ENCODE measurements at places on chromosomes 12 and 14. TPM values are rescaled to one million over a fixed set of nuclear protein-coding genes. Genes with fewer than 3 reads are reported as not detected.

GRCh38 chr14:32934073-32934880, 4.4 kb upstream of the NPAS3 start:
- no peak overlapping the region for H3K27ac ChIP-seq
- peaks cover 13% of the 10 kb centered on the region for H3K27me3 ChIP-seq
- H3K4me1 ChIP-seq, result peaks cover 9% of the 10 kb centered on the region
- no peak for DNase-seq

DNA sequence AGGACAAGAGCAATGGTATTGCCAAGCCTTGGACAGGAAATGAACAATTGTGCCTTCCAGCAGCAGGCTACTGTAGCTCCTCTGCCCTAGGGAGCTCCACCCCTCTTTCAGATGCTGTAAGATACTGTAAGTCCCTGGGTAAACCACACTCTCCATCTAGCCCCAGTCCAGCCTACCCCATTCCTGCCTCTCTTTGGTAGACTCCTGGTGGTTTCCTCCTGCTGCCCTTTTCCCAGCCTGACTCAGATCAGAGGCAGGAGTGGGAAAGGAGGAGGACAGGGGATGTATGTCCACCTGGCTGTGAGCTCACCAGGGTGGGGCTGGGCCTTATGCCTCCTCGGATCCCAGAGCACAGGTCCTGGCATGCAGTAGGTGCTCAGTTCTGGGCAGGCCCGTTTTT, 174.6 kb downstream of the ESRRB start:
- H3K36me3 ChIP-seq, result no peaks in the 10 kb centered on the region
- H3K27me3 ChIP-seq, result peaks cover 6% of the 10 kb centered on the region
- H3K4me3 ChIP-seq, result no peak overlapping the region

GRCh38 chr12:111304642-111305071, 64.2 kb downstream of the PHETA1 start:
- H3K4me1 ChIP-seq, result no peaks in the 10 kb centered on the region
- no peak overlapping the region for H3K4me3 ChIP-seq
- H3K27ac ChIP-seq, result no peak overlapping the region
- peak; percentile 7 for DNase-seq
- peaks cover 7% of the 10 kb centered on the region for H3K27me3 ChIP-seq

GRCh38 chr14:91573894-91574837, 64.1 kb upstream of the PPP4R3A start:
- no peaks in the 10 kb centered on the region for H3K36me3 ChIP-seq
- DNase-seq, result peak; percentile 12
- H3K27ac ChIP-seq, result no peak overlapping the region
- H3K4me1 ChIP-seq, result peaks cover 15% of the 10 kb centered on the region

Gene KIF26A
- polyA plus RNA-seq, result not detected

Gene AGAP2
- 10.5 TPM for polyA plus RNA-seq

DNA sequence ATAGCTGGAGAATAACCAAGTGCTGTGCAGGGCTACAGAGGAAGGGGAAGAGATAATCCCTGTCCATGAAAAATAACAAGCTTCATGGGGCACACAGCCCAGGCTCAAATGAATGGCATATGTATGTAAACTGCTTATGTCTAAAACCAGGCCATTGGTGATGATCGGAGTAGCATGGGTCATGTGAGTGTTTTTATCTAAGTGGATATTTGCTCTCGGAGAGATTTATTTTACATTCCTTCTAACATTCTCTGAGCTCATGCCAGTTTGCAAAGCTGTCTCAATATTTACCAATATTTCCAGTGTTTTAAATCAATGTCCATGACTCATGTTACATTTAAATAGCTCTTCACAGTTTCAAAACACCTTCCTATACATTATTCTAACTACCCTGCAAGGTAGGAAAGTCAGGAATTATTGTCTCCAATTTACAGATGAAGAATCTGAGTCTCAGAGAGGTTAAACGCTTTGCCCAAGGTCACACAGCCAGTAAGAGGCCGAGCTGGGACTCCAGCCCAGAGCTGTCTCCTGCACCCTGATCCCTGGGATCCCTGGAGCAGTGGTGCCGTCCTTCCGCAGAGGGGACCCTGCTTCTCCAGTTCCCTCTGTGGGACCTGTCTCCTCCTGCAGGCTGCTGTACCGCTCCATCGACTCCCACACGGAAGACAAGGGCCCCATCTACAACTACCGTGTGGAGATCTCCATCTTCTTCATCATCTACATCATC, 186.7 kb upstream of the FKBP4 start:
- no peaks in the 10 kb centered on the region for H3K36me3 ChIP-seq
- no peak overlapping the region for H3K4me3 ChIP-seq
- H3K4me1 ChIP-seq, result no peaks in the 10 kb centered on the region
- no peak for DNase-seq
- H3K27me3 ChIP-seq, result no peaks in the 10 kb centered on the region

DNA sequence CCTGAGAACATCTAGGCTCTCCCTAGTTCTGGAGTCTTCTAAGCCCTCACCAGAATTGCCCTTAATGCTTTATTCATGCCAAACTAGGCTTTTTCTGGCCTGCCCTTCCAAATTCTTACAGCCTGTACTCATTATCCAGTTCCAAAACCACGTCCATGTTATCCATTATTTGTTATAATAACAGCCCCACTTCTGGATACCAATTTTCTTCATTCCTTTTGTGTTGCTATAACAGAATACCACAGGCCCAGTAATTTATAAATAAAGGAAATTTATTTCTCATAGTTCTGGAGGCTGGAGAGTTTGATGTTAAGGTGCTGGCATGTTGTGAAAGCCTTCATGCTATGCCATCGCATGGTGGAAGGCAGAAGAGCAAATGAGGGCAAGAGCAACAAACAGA, 68.0 kb upstream of the AMIGO2 start:
- H3K4me1 ChIP-seq, result peaks cover 41% of the 10 kb centered on the region
- no peaks in the 10 kb centered on the region for H3K27me3 ChIP-seq
- H3K27ac ChIP-seq, result no peak overlapping the region

- no peak overlapping the region for H3K27ac ChIP-seq
- no peak for DNase-seq
- H3K36me3 ChIP-seq, result peaks cover 3% of the 10 kb centered on the region
- H3K4me3 ChIP-seq, result no peak overlapping the region
- peaks cover 11% of the 10 kb centered on the region for H3K4me1 ChIP-seq
These were observed 76.7 kb downstream of the ANO6 start for GRCh38 chr12:45292486-45293195.

DNA sequence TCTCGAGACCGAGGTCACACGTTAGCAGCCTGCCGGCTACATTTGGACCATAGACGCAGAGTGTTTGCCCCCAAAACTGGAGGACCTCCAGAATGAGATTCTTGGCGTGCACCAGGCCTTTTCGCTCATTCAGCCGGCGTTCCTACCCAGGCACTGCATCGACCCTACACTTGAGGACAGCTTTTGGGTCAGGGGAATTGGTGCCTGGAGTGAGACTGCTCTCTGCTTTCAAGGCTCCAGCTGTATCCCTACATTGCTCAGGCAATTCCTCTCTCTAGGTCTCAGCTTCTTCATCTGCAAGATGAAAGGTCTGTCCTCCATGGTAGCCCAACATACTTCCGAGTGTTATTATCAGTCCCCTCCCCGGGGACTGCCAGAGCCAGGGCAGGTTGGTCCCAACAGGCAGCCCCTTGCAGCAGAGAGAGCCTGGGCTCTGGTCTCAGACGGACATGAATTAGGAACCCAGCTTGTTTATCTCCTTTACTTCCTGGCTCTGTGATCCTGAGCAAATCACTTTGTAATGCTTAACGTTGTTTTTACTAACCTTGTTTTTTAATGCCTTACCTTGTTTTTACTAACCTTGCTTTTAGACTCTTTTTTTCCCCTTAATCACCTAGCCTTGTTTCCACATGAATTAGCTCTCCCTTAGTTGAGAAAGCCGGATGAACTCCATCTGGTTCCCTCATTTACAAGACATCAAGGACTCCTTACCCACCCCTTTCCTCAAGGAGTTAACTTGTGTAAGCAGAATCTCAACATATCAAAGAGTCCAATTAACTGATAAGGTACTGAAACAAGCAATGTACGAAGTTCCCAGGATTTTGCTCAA, 892 bp downstream of the TCHP start:
- no peak for DNase-seq
- peaks cover 34% of the 10 kb centered on the region for H3K4me1 ChIP-seq
- H3K4me3 ChIP-seq, result peak overlapping the region; percentile 91
- peaks cover 5% of the 10 kb centered on the region for H3K27me3 ChIP-seq

GRCh38 chr14:54579621-54580020, 12.7 kb downstream of the SAMD4A start:
- no peak for DNase-seq
- H3K27ac ChIP-seq, result no peak overlapping the region
- H3K36me3 ChIP-seq, result no peaks in the 10 kb centered on the region
- no peak overlapping the region for H3K4me3 ChIP-seq
- H3K27me3 ChIP-seq, result peaks cover 6% of the 10 kb centered on the region

- no peak for DNase-seq
- H3K4me3 ChIP-seq, result no peak overlapping the region
- H3K27ac ChIP-seq, result no peak overlapping the region
- no peaks in the 10 kb centered on the region for H3K4me1 ChIP-seq
These were observed 364.5 kb downstream of the PAWR start for GRCh38 chr12:79326222-79326621.

- no peaks in the 10 kb centered on the region for H3K4me1 ChIP-seq
- DNase-seq, result no peak
- no peak overlapping the region for H3K4me3 ChIP-seq
- H3K27me3 ChIP-seq, result peaks cover 2% of the 10 kb centered on the region
- H3K36me3 ChIP-seq, result peaks cover 49% of the 10 kb centered on the region
- H3K27ac ChIP-seq, result no peak overlapping the region
These were observed 15.1 kb downstream of the SUDS3 start for GRCh38 chr12:118391424-118391823.

DNA sequence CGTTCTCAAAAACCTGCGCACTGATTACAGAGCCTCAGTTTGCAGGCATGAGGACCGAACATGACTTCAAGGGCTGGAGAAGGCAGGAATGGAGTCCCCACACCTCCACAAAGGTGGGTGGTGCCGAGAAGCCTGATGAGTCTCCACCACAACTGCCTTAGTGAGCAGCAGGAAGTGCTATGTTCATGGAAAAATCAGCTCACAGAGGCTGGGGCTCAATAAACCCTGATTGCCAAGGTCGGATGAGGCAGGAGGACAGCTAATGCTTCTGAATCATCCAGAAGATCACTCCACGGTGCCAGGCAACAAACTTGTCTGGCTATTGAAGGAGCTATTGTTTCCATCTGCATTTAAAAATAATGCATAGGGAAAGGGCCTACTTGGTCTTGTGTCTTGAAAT, 31.1 kb downstream of the APPL2 start:
- no peak overlapping the region for H3K27ac ChIP-seq
- H3K4me3 ChIP-seq, result no peak overlapping the region
- no peaks in the 10 kb centered on the region for H3K27me3 ChIP-seq
- DNase-seq, result no peak
- peaks cover 57% of the 10 kb centered on the region for H3K36me3 ChIP-seq

- no peak overlapping the region for H3K4me3 ChIP-seq
- H3K36me3 ChIP-seq, result no peaks in the 10 kb centered on the region
- no peak overlapping the region for H3K27ac ChIP-seq
- H3K27me3 ChIP-seq, result peaks cover 2% of the 10 kb centered on the region
- DNase-seq, result no peak
These were observed 65.0 kb downstream of the PITPNM2 start for GRCh38 chr12:123085730-123086487.

Gene INHBC
- not detected for polyA plus RNA-seq

Gene IFI27
- polyA plus RNA-seq, result not detected

Gene ABCC9
- not detected for polyA plus RNA-seq

Gene RTL1
- polyA plus RNA-seq, result not detected

Gene KRT75
- not detected for polyA plus RNA-seq

DNA sequence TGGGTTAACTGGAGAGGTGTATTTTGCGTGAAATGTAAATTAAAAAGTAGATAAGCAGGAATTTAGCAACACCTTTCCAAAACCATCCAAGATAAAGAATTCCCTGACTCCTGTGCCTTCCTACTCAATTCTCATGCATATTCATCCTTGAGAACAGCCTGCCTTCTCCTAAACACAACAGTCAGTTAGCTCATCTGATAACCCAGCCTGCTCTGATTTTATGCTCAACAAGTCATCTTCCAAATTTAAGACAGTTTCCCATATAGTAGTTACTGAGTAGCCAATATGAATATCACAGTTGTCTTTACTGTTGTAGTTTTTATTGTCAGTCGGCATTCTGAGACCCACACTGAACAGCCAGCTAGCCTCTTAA, 27.1 kb downstream of the CPNE8 start:
- H3K36me3 ChIP-seq, result peaks cover 4% of the 10 kb centered on the region
- H3K4me3 ChIP-seq, result no peak overlapping the region
- DNase-seq, result no peak

Gene PTGR2
- polyA plus RNA-seq, result 0.76 TPM

- H3K27me3 ChIP-seq, result no peaks in the 10 kb centered on the region
- no peak overlapping the region for H3K4me3 ChIP-seq
- peaks cover 3% of the 10 kb centered on the region for H3K36me3 ChIP-seq
- no peak overlapping the region for H3K27ac ChIP-seq
- DNase-seq, result no peak
These were observed 32.9 kb upstream of the SPTLC2 start for GRCh38 chr14:77649326-77649725.

- H3K27me3 ChIP-seq, result no peaks in the 10 kb centered on the region
- peak; percentile 17 for DNase-seq
- peaks cover 4% of the 10 kb centered on the region for H3K36me3 ChIP-seq
- peak overlapping the region; percentile 71 for H3K27ac ChIP-seq
These were observed 8.6 kb downstream of the RAN start for GRCh38 chr12:130880411-130880885.

- H3K4me3 ChIP-seq, result no peak overlapping the region
- H3K4me1 ChIP-seq, result peaks cover 15% of the 10 kb centered on the region
- no peak overlapping the region for H3K27ac ChIP-seq
- peaks cover 44% of the 10 kb centered on the region for H3K36me3 ChIP-seq
- peaks cover 4% of the 10 kb centered on the region for H3K27me3 ChIP-seq
- DNase-seq, result no peak
These were observed 726 bp upstream of the ZNF140 start for GRCh38 chr12:133080026-133080367.

- DNase-seq, result no peak
- H3K4me1 ChIP-seq, result peaks cover 22% of the 10 kb centered on the region
- H3K36me3 ChIP-seq, result no peaks in the 10 kb centered on the region
- H3K4me3 ChIP-seq, result peak overlapping the region; percentile 91
These were observed 746 bp upstream of the DUSP16 start for GRCh38 chr12:12563290-12563928.

DNA sequence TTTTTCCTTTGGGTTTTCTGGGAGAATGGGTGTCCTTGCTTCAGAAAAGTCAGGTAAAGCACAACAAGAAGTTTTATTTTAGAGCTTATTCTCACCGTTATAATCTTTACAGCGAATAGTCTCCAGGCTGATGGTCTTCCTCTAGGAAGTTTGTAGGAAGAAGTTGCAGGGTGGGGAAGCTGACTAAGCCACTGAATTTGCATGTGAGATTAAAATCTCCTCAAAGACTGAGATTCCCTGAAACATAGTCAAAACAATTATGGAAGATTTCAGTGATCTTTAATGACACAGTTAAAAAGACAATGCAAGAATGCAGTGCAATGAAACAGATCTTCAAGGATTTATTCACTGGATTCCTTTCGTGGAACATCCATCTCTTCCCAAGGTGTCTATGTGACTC, 1.2 kb downstream of the TAS2R10 start:
- H3K27me3 ChIP-seq, result peaks cover 2% of the 10 kb centered on the region
- no peak overlapping the region for H3K27ac ChIP-seq
- no peaks in the 10 kb centered on the region for H3K4me1 ChIP-seq
- DNase-seq, result no peak
- no peak overlapping the region for H3K4me3 ChIP-seq

GRCh38 chr12:124028555-124028925, 55.5 kb downstream of the ZNF664 start:
- DNase-seq, result no peak
- no peak overlapping the region for H3K27ac ChIP-seq
- H3K27me3 ChIP-seq, result peaks cover 2% of the 10 kb centered on the region
- no peaks in the 10 kb centered on the region for H3K4me1 ChIP-seq

- H3K36me3 ChIP-seq, result no peaks in the 10 kb centered on the region
- no peak overlapping the region for H3K4me3 ChIP-seq
- H3K4me1 ChIP-seq, result no peaks in the 10 kb centered on the region
- no peak overlapping the region for H3K27ac ChIP-seq
These were observed 420.8 kb downstream of the EGLN3 start for GRCh38 chr14:33529787-33530757.

All from immature natural killer cell (primary cell).